ENCODE measurements at places on chromosomes 7 and 10.

DNA sequence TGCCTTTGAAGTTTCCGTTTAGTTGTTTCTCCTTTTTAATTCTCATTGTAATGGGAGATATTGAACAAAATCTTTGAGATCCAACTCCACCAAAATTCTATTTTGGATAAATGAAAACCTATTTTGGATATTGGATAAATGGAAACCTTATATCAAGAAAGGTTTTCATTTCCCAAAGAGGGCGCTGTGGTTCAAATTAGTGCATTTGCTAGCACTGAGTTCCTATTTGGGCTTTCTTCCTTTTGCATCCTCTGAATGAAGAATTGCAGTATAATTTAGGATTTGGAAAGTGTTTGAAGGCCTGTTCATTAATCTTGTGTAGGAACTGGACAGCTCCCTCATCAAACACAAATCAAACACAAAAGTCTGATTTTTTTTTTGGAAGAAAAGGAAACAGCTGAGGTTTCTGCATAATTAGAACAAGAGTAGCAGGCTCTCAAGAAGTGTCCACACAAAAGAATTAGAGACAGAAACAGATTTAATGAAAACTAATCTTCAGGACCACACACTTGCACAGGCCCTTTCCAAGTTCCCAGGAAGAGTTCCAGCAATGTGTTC lies 80.8 kb upstream of the KLF14 start:
- DNase-seq = no peak

DNA sequence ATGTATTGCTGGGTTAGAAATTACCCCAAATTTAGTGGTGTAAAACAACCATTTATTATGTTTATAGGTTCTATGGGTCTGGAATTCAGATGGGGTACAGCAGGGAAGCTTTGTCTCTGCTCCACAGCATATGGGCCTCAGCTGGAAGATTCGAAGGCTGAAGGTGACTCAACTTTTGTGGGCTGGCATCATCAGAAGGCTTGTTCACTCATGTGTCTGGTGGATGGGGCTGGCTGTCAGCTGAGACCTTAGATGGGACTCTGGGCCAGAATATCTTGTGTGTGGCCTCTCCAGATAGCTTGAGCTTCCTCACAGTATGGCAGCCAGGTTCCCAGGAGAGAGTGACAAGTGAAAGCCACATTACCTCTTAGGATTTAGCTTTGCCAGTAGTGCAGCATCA lies 45.9 kb downstream of the ZNF503 start:
- no peak for DNase-seq

DNA sequence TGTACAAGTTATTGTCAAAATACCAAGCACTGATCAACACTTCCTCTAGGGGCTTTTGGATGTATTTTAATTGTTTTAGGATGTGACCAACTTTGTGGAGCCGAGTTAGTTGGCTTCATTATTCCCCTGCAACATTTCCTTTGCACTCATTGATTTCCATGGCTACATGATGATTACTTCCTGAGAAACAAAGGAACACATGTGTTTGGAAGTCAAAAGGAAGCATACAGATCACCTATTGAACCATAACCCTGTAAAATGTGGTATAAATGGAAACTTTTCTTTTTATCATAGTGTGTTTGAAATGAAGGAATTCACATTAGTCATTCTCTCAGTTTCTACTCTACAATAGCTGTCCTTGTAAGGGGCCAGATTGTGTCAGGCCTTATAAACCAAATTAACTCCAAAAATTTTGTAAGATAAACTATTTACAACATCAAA lies 32.2 kb upstream of the EXOC6 start:
- no peak for DNase-seq

DNA sequence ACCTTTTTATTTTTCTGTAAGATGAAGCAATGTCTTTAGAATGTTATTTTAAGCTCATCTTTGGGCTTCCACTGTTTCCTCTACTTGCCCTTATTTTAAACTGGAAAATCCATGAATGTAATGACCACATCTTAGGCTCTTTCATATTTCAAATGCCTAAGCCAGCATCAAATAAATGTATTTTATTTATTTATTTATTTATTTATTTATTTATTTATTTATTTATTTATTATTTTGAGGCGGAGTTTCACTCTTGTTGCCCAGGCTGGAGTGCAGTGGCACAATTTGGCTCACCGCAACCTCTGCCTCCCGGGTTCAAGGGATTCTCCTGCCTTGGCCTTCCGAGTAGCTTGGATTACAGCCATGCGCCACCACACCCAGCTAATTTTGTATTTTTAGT lies 69.2 kb downstream of the HDAC9 start:
- DNase-seq = no peak

DNA sequence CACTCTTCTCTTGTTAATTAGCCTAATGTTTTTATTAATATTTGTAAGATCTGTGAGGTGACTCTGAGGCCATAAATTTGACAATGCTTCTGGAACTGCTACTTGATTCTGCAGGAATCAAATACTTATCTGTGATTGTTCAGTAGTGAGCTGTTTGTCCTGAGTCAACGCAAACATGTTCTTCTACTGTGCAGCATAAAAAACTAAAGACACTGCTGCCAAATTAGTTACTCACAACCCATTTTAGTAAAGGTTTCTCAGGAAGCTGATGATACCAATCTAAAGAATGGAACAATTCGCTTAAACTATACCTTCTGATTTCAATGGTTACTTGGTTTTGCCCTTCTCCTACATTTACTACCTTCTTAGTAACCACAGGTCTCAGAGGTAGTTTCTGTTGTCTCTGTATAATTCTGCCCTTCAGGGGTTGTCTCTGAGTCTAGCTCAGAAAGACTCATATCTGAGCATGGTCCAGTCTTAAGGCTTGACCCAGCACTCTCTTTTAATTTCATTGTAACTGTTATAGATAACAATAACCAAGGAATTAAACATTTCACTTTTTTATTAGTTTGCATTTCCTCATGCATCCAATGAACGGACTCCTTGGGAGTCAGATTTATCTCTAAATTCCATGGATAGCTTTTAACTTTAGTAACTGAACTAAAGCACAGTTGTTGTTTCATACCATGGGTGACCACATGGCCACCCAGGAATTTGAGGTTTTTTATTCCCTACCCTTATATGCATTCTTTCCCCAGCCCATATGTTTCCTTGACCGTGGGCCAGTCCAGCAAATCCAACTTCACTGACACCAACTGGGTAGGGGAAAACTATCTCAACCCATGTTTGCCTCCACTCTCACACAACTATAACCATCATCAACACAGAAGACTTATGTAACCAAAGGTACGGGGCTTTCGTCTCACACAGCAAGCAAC lies 309.5 kb upstream of the TEX47 start:
- no peak for DNase-seq

GRCh38 chr10:30829901-30830300 lies 200.3 kb upstream of the LYZL2 start:
- no peak for DNase-seq

- DNase-seq = no peak
Measured at GRCh38 chr7:51011710-51012350, 229.1 kb upstream of the GRB10 start.

DNA sequence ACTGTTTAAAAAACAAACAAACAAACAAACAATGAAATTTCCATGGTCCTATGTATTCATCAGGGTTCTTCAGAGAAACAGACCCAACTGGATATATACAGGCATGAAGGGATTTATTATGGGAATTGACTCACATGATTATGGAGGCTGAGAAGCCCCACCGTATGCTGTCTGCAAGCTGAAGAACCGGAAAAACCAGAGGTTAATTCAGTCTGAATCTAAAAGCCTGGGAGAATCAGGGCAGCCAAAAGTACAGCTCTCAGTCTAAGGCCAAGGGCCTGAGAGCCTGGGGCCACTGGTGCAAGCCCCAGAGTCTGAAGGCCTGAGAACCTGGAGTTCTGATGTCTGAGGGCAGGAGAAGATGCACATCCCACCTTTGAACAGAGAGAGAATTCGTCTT lies 163.5 kb downstream of the MDFIC start:
- DNase-seq = no peak

DNA sequence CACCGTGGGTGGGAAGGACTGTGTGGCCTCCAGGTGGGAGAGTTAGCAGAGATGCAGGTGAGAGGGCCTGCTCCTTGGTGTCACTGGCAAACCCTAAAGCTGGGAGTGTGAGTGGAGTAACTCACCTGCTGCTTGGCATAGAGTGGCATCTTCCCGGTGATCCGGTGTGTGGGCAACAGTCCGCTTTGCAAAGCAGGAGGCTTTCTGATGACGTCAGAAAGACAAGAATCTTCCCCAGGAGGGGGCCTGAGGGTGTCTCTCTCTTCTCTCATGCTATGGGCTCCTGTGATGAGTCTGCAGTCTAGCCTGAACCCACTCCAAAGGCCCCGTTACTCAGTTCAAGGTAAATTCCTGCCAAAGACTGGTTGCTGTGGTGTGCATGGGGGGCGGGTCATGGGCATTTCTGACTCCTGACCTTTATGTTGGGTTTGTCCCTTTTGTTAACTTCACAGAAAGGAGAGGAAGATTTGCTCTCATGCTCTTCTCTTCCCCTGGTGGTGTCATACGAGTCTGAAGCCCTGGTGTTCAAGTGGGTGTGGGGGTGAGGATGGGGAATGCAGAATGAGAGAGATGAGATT lies 187.9 kb downstream of the GATA3 start:
- DNase-seq = no peak

DNA sequence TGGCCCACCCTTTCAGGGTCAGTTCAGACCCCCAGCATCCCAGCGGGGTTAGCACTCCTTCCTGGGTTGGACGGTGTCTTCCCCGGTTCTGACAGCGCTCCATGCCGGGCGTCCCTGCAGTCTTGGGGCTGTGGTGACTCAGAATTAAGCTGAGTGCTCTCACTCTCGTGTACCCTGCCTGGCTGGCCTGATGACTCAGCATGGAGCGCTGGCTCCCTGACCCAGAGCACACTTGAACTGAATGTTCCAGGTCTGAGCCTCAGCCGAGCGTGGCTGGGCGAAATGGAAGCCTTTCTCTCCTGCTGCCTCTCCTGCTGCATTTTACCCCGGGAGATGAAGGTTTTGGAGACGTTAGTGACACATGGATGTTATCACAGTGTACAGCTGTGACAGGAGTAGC lies 7.1 kb downstream of the BAG3 start:
- DNase-seq = peak; percentile 71

- no peak for DNase-seq
Measured at GRCh38 chr7:123435080-123435700, 99.2 kb downstream of the IQUB start.

DNA sequence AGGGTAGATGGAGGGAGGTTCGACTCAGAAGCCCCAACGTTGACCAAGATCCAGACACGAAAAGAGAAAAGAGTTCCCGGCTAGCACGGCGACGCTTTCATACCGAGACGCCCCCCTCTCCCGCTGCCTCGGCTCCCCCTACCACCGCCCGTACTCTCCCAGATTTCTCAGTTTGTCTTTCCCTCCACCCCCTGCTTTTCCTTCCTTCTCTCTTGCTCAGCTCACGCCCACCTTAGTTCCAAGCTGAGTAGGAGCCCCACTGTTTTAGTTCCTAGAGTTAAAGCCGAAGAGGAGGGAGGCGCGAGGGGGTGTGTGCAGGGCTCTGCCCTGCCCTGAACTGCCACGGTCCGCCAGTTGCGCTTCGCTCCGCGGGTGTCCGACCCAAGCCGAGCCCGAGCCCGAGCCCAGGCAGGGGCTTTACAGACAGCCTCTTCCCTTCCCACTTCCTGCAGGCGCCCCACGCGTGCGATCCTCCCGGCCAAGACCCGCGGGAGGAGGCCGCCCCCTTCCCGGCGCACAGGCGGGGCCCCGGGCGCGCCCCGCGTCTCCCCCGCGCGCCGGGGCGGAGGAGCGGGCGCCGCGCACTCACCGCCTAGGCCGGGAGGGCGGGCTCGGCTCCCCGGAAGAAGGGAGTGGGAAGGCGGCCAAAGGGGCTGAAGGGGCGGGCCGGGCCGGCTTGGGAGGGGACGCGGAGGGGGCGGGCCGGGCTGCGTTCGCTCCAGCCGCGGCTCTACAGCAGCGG lies at the start of gene EPHB6:
Gene EPHB6 (plus strand): TSS at position 705 of the 742 bp plus-strand sequence. CDS start 8,152 bp downstream, outside the sequence.
- DNase-seq = no peak

GRCh38 chr10:26960308-26960707 lies 99.5 kb upstream of the ABI1 start:
- no peak for DNase-seq

DNA sequence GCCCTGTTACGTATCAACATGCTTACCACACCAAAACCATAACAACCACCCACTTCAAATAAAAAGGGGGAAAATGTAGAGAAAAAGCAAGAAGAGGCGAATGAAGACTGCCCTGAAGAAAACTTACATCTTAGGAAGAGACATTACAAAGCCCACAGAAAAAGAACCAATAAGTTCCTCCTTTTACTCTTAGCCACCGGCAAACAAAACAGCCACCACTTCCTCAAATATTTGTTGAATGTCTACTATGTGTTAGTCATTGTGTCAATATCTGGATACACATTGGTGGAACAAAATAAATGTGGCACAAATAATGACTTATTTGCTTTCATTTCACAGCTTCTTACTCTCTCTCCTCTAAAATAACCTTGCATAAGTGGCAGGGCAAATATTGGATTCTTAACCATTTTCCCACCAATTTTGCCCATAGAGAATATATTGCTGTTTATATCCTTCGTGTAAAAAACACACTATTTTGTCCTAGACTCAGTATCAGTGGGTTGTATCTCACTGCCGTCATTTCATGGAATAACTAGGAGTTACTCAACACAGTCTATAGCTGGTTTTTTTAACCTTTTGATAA lies 106.8 kb downstream of the ANK3 start:
- DNase-seq = no peak

DNA sequence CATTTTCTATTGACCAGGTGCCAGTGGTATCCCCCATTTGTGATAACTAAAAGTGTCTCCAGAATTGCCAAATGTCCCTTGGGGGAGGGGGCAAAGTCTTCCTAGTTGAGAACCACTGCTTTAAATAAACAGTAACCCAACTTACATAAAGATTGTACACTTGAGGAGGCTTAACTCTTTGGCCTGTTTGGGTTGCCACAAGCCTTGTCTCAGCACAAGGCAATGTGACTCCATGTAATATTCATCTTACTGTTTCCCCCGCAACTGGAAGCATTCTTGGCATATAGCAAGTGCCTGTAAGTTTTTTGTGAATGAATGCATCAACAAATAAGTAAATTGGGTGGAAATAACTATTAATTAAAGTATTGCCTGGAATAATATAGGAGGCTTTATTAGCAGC lies 108.3 kb downstream of the ANK3 start:
- DNase-seq = no peak

GRCh38 chr7:24917510-24918239 lies 62.3 kb downstream of the OSBPL3 start:
- DNase-seq = no peak

GRCh38 chr7:28166982-28167715 lies 13.4 kb downstream of the JAZF1 start:
- DNase-seq = no peak

DNA sequence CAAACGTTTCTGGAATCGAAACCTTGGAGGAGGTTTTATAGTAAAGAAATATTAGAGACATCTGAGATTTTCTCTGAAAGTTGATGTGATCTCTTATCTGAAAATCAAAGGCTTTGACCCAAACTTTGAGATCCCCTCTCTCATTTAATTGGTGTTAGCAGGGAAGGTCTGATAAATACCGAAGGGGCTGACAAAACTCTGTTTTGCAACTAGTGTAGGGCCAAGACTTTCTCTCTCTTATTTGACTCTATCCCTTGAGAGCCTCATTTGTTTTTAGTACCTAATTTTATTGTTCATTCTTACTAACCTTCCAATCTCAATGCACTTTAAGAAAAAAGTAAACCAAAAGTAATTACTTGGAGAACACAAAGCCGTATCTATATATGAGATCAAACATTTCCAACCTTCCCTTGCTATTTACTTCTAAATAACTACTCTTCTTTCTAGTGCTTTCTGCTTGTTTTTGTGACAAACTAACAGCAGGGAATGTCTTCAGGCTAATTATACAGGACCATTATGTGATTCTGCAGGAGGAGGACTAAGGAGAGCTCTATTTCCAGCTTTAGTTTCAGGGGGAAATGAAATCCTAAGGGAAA lies 33.4 kb upstream of the NPVF start:
- DNase-seq = no peak
